Left ventricle myocardium inferior (tissue), 1 donor: ENCODE measurements at places on chromosomes 2 and 18. TPM values are rescaled to one million over a fixed set of nuclear protein-coding genes. Genes with fewer than 3 reads are reported as not detected.

DNA sequence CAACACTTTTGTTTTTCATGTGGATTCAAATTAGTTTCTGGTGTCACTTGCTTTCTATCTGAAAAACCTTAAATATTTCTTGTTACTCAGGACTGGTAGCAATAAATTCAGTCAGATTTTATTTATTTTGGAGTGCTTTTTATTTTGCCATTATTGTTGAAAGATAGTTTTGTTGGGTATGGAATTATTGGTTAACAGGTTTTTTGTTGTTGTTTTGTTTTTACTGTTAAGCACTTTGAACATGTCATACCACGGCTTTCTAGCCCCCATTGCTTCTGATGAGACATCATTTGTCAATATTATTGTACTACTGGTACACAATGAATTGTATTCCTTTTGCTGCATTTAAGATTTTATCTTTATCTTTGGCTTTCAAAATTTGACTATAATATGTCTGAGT, 12.9 kb upstream of the SFT2D3 start:
- no peak for DNase-seq

DNA sequence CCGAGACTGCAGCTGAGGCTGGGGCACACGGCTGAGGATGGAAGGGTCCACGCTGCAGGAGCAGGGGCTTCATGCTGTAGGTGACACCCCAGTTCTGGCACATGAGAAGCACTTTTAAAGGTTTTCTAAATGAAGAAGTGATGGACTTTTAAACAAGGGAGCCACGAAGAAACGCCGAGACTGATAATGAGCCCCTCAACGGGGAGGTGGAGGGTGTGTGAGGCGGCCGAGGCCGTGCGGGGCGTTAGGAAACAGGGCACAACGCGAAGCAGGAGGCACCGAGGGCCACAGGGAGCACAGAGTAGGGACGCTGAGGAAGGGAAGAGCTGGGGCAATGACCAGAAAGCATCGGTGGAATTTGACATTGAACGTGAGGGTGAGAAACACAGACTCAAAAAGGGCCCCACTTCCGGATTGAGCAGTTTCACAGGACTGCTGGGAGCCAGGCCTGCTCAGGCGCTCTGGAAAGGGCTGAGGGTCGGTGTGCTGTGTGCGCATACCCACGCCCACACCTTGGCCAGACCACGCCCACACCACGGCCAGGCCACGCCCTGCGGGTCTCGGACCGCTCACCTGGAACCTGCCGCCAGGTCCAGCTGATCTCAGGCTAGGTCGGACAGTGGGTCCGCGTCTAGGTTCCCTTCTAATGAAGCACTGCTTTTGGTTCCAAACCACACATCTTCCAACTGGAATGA, 115.7 kb downstream of the GYPC start:
- DNase-seq = no peak

DNA sequence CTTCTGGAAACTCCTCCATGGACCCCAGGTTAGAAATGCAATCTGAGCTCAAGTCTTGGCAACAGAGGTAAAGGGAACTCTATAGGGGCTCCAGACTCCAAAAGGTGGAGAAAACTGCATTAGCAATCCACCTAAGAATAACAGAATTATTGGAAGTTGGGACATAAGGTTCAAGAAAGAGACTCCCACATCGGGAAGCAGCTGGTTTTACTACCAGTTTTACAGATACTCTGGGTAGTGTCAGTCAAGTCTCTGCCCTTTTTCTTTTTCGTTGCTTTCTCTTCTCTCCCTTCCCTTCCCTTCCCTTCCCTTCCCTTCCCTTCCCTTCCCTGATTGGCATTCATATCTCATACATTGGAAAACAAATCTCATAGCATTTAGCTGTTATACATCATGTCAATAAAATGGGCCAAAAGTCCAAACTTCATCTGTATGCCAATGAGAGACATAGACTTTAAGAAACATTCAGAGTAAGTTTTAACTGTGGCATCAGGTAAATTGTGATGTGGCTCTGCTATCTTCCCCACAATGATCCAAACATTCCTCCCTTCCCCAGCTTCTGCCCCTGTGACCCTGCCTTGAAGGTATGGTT, 166.7 kb downstream of the KCNE4 start:
- DNase-seq = no peak

- DNase-seq = no peak
These were observed 665 bp upstream of the CACNB4 start for GRCh38 chr2:152099367-152100050.

The HOXD12 gene
- not detected for total RNA-seq

- DNase-seq = no peak
These were observed 15.2 kb downstream of the RAMP1 start for GRCh38 chr2:237874585-237875161.
